ENCODE measurements at places on chromosomes 4 and X. TPM values are rescaled to one million over a fixed set of nuclear protein-coding genes. Genes with fewer than 3 reads are reported as not detected.

POU4F2 gene
- not detected for total RNA-seq

ENPP6 gene
- not detected for total RNA-seq

WDR17 gene
- total RNA-seq, result 3.8 TPM

NPFFR2 gene
- not detected for total RNA-seq

ETNPPL gene
- total RNA-seq, result not detected

FOXR2 gene
- not detected for total RNA-seq

UGT2B15 gene
- not detected for total RNA-seq

SHROOM4 gene
- total RNA-seq, result not detected

FAM241A gene
- 0.14 TPM for total RNA-seq

ADGRG2 gene
- not detected for total RNA-seq

SCML1 gene
- not detected for total RNA-seq

EFHC2 gene
- total RNA-seq, result not detected

Measured in Karpas-422 (cell line).